Chondrocyte (in vitro differentiated cells): ENCODE measurements at places on chromosomes 13 and 19.

DNA sequence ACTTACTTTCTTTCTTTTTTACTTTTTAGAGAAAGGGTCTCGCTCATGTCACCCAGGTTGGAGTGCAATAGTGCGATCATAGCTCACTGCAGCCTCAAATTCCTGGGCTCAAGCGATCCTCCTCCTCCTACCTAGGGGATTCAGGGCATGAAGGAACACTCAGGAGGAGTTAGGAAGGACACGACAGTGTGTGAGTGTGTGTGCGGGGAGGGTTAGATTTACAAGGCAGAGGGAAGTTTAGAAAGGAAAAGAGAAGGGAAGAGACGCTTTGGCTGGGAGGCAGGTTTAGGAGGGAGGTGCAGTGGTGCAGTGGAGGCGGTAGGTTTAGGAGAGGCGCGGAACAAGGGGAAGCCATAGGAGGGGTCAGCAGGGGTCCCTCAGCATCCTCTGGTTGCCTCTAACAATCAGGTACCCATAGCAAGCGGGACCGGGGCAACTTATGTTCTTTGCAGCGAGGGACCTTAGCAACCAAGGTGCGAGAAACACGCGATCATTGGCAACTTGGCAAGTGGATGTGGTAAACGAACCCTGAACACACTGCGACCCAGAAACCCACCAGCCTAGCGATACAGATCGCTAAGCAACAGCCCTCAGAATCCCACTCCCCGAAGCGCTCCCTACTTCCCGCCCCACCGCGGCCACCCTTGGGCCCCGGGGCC, 501 bp downstream of the SIRT2 start:
- no peak for DNase-seq
- H3K36me3 ChIP-seq, result no peaks in the 10 kb centered on the region

GRCh38 chr19:55437410-55437809, 5.7 kb downstream of the SHISA7 start:
- H3K4me3 ChIP-seq, result no peak overlapping the region
- peaks cover 3% of the 10 kb centered on the region for H3K36me3 ChIP-seq
- H3K27ac ChIP-seq, result peak overlapping the region; percentile 36
- no peak for DNase-seq

DNA sequence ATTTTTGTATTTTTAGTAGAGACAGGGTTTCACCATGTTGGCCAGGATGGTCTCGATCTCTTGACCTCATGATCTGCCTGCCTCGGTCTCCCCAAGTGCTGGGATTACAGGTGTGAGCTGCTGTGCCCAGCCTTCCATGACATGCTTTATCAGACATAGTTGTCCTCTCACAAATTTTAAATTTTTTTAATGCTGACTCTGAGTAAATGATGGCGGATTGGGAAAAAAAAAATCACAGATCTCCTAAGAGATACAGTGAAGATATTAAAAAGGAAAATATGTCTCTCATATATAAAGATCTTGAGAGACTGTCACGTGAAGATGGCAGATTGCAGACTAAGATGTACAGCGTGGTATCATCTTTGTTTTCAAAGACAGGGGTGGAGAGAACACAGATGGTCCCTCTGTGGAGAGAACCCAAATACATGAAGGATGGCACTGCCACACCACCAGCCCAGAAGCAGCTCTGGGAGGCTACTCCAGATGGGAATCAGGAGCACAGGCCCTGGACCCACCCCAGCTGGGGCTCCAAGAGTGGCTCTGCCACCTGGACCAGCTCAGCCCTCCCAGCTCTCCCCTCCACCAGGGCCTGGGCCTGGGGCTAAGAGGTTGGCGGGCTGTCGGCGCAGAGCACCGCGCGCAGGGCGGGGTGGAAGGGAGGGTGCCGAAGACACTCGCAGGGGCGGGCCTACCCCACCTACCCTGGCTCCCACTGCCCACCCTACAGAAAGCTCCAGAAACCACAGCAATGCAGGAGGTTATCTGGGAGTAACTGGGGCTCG, 20.0 kb upstream of the CCNP start:
- H3K27ac ChIP-seq, result no peak overlapping the region
- peaks cover 14% of the 10 kb centered on the region for H3K4me1 ChIP-seq
- H3K27me3 ChIP-seq, result no peaks in the 10 kb centered on the region
- no peak for DNase-seq
- peaks cover 8% of the 10 kb centered on the region for H3K36me3 ChIP-seq

GRCh38 chr19:55179606-55180484, at the start of gene SYT5:
Gene SYT5, minus strand, starts transcription at chr19:55180289. Its CDS starts 1,248 bp downstream, at chr19:55179041.
- H3K27me3 ChIP-seq, result peaks cover 39% of the 10 kb centered on the region
- H3K4me1 ChIP-seq, result peaks cover 12% of the 10 kb centered on the region
- no peaks in the 10 kb centered on the region for H3K36me3 ChIP-seq
- H3K27ac ChIP-seq, result peak within 1 kb of the TSS; percentile 76
